ENCODE measurements at places on chromosomes 3 and 15.
A peak's percentile ranks its signal among the peaks of the same experiment; 100 is the strongest.

- DNase-seq, result no peak
Observed at GRCh38 chr3:126013751-126014156, 44.8 kb downstream of the ROPN1B start.

GRCh38 chr3:73175698-73176097, 114.2 kb downstream of the EBLN2 start:
- DNase-seq, result no peak

GRCh38 chr15:26667222-26667988, 105.5 kb downstream of the GABRB3 start:
- DNase-seq, result no peak

DNA sequence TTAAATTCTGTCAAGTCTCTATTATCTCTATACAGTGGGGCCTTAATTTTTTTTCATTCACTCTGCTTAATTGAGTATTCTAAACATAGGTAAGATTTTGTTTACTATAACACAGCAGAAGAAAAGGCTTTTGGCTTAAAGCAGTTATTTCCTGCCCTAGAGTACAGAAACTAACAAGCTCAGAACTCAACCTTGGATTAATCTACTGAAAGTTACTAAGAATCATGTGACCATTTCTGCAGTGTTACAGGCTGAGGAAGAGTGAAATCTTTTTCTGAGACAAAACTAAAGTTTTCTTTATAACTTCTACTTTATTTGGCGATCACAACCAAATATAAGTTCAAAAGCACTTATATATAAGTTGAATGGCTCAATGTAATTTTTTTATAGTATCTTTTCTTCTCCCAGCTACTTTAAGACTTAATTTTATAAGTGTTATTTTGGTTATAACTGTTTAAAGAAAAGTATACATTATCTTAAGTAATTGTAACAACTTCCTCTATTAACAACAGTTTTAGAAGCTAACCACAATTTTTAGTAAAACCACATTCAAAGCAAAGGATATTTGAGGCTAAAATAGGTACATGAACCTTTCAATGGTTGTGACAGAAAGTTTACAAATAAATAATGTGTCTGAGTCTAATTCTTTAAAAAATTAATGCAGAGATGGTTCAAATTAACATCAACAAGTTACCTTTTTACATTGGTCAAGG, 240.6 kb upstream of the NAALADL2 start:
- no peak for DNase-seq

DNA sequence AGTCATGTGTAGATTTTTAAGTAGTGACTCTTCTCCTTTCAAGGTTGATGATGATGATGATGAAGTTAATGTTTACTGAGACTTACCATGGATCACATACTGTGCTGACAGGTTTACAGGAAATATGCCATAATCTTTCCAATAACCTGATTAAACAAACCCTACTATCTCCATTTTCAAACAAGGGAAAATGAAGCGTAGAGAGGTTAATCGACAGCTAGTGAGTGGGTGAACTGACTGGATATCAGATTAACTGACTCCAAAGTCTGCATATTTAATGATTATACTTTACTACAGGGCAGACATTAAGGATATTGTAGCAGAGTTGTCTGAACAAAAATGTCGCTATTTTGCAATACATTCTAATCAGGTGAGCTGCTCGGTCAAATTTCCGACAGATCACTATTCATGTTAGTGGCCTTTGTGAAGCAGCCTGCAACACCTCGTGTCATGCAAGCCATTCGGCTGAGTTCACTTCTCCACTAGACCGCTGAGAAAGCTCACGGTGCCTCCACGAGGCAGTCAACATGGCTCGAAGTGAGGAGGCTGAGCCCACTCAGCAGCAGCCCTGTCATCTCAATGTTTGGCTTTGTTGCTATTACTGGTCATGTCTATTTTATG, 264.2 kb downstream of the NFKBIZ start:
- DNase-seq, result no peak

DNA sequence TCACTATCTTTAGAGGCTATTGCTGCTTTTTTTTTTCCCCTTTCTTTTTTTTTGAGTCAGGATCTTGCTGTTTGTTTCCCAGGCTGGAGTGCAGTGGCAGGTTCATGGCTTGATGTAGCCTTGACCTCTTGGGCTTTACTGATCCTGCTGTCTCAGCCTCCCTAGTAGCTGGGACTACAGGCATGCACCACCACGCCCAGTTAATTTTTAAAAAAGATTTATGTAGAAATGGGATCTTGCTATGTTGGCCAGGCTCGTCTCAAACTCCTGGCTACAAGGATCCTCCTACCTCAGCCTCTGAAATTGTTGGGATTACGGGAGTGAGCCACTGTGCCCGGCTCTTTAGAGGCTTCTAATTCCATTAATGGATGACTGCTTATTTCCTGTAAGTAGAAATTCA, 15.1 kb downstream of the MGA start:
- no peak for DNase-seq

DNA sequence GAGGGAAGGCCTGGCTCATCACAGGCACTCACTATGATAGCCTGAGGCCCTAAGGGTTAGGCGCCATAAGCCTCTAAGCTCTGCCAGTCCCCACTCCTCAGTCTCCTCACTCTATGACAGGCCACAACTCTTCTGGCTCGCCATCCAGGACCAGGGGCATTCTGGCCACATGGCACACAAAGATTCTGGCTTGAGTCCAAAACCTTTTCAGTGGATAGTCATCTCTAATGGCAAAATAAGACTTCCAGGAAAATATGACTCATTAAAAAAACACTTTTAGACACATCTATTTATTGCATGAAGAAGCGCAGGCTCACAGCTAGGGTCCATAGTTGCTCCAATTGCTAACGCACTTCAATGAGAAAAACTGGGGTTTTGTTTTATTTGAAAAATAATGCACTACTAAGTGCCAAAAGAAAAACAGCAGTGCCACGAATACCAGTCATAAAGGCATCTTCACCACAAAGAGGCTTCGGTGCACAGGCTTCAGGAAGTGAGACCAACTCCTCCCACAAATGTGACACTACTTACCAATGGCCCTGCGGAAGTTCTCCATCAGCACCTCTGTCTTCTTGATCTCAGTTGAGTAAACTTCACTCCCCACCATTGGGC, 11.1 kb downstream of the RUVBL1 start:
- DNase-seq, result peak; percentile 83

GRCh38 chr3:4849136-4849535, 130.1 kb upstream of the BHLHE40 start:
- DNase-seq, result no peak

DNA sequence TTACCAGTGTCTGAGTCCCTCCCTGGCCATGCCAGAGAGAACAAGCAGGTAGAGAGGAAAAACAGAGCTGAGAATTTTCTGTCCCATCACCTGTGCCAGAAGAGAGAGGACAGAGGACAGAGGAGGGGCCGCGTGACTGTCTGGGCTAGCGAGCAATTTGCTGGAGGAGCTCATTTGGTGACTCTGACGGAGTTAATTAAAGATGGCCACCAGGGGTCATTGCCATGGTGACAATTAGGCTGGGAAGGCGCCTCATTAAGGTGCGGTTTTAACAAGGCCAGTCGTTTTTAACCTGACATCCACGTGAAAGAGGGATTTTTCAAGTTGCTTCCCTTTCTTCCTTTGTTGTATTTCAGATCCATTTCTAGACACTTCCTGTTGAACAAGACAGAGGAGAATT, 72.4 kb downstream of the RHCG start:
- DNase-seq, result no peak

DNA sequence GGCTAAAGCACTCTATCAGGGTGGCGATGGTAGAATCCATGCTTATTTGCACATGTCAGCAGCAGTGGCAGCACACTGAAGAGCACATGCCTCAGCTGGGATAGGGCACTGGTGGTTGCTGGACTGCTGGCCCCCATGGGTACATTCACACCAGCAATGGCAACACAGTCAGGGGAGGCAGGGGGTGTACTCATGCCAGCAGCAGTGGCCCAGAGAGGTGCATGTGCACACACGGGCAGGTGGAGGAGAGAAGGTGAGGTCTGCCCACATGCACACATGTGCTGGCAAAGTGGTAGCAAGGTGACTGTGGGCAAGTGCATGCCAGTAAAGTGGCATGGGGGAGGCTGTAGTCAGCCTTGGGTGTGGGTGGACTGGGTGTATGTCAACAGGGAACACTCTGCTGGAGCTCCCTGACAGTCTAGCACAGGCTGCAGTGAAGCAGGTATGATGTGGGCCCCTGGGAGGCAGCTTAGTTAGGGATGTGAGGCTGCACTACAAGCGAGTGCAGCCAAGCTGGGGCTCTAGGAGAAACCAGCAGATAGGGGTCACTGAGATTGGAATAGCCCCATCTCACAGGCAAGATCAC, 53.9 kb upstream of the NPAP1 start:
- DNase-seq, result no peak

GRCh38 chr15:82548700-82549099, 8.4 kb upstream of the RPS17 start:
- peak; percentile 36 for DNase-seq

DNA sequence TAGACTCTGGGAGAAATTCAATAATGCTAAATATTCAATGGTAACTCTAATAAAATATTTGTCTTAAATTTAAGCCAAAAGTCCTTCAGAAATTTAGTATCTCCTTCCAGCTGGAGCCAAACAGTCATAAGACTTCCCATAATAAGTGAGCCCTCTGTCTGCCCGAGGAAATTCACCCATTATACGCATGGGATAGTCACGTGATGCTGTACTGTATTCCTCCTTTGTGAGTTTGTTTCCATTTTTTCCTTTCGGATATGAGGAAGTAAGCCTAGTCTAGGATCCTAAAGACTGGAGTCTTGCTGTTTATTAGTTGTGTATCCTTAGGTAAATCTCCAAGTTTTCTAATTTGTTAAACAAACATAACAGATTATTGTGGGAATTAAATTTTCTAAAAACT, 110.4 kb upstream of the PLAAT1 start:
- DNase-seq, result no peak

DNA sequence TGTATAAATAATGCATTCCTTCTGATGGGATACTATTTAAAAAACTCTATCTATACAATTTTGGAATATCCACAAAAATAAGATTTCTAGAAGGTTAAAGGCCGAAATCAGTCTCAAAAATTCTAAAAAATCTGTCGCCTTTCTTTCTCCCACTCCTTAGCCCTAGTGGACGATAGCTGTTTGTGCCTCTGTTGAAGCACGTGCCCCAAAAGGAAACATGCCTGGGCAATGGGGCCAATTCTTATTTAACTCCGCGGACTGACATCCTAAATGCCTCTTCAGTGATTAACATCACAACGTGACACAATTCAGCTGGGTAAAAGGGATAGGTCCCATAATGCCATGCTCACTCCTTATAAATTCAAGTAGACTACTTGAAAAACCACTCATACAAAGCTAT, 65.1 kb downstream of the GAP43 start:
- no peak for DNase-seq

DNA sequence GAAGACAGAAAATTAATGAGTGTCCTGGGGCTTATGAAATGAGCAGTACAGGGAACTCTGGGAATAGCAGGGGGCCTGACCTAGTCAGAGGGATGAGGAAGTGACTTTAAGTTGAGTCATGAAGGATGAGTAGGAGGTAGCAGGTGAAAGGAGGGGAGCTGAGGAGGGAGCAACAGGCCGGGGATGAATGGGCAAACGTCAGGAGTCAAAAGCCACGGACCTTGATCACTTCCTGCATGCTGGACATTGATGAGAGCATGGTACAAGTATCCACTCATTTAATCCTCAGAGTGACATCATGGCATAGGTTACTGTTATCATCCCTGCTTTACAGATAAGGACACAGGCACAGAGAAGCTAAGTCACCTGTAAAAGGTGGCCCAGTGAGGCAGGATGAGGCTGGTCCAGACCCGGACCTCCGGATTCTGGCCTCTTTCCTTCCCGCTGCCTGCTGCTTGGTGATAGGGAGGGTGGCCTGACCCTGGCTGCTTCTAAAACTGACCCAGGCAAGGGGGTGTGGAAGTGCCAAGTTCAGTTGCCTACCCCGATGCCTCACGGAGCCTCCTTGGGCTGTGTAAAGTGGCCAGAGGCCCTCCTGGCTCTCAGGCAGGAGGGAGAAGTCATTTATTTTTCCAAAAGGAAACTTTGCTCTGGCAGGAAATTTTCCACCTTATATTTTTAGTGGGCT, 7.6 kb downstream of the CORO2B start:
- peak; percentile 96 for DNase-seq

DNA sequence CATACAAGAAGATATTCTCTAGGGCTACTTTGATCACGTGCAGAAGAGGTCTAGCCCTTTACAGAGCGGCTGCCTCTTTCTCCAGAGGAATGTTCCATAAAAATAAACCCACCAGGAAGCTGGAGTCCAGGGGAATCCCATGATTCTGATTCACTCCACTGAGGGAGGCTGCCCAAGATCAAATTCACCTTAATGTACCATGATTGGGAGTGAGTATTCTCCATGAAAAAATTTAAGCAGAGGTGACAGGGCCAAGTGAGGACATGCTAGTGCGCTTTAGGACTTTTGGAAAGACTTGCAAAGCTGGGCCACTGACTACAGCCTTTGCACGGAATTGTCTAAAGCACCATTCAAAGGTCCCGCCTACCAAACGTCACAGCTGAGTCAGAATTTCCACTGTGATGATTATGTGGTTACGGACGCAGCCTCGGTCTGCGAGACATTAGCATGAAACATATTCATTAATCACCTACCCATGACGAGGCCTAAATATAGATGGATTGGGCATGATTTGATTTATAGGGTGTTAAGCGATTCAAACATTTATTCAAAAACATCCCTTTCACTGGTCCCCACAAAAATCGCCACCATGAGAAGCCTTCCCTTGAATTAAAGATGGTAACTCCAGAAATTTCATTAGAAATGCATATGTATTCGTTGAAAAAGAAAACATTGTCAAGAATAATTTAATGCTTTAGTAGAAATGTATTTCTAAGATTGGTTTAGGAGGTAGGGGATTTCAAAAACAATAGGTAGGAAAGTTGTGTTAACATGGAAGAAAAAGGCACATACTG, 152.6 kb downstream of the GREM1 start:
- DNase-seq, result no peak

DNA sequence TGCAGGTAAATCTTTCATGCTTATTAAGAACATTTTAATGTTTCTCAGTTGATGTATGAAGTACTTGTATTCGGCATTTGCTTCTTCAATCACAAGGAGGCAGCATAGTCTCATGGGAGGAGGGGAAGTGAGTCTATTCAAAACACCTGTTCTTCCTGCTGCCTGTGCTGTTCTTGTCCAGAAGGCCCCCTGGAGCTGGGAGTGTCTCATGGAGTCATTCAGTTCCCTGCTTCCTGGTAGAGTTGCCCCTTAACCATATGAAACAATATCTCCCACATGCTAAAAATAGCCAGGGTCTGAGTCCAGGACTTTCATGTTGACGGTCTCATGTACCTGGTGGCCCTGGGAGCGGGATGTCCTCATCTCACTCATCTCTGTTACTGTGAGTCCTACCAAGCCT, 15.5 kb upstream of the PPP1R2 start:
- DNase-seq, result peak; percentile 76

GRCh38 chr3:23807424-23808015, 1.8 kb downstream of the UBE2E1 start:
- no peak for DNase-seq

- DNase-seq, result peak; percentile 76
Observed at GRCh38 chr3:120435621-120436020, 15.2 kb downstream of the FSTL1 start.

- no peak for DNase-seq
Observed at GRCh38 chr3:179018808-179019207, 52.8 kb downstream of the ZMAT3 start.
